ENCODE measurements at places on chromosomes 5 and 9.
A peak's percentile ranks its signal among the peaks of the same experiment; 100 is the strongest.

- DNase-seq, result peak; percentile 5
Observed at GRCh38 chr5:9851458-9851857, 221.3 kb upstream of the TAS2R1 start.

- DNase-seq, result peak; percentile 41
Observed at GRCh38 chr9:107239474-107239873, 43.6 kb upstream of the RAD23B start.

- no peak for DNase-seq
Observed at GRCh38 chr5:68372161-68372560, 156.6 kb downstream of the PIK3R1 start.

- DNase-seq, result no peak
Observed at GRCh38 chr5:169732841-169733240, 95.8 kb downstream of the DOCK2 start.

DNA sequence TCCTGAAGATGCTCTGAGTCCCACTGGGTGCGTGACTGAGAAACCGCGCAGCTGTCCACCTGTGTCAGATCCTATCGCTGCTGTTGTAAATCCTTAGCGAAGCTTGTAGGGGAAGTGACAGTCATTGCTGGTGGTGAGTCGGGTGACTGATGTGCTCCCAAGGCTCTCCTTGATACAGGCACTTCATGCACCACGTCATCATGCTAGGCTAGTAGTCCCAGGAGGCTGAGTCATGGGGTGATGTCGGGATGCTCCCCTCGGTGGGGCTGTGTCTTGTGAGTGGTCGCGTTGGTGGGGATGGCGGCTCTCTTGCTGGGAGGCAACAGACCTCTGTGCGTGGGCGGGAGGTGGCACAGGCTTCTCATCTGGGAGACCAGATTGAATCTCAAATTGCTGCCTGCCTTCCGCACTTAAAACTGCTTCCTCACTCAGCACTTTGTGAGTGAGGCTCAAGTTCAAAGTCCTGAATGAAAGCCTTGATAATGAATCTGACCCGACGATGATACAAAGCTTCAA lies 84.7 kb downstream of the CSNK1A1 start:
- DNase-seq, result peak; percentile 83

GRCh38 chr5:91514400-91514799 lies 131.3 kb upstream of the ARRDC3 start:
- no peak for DNase-seq

DNA sequence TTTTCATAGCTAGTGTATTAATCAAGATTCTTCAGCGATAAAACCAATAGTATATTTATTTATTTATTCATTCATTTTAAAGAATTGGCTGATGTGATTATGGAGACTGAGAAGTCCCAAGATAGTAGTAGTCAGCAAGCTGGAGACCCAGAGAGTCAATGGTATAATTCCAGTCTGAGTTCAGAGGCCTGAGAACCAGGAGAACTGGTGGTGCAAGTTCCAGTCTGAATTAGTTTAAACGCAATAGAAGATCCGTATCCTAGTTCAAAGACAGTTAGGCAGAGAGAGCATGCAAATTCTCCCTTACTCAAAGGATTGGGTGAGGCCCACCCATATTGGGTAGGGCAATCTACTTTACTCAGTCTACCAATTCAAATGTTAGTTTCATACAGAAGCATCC lies 364.2 kb upstream of the RPS23 start:
- DNase-seq, result no peak

GRCh38 chr9:99056186-99056585 lies 48.7 kb upstream of the TGFBR1 start:
- DNase-seq, result no peak

DNA sequence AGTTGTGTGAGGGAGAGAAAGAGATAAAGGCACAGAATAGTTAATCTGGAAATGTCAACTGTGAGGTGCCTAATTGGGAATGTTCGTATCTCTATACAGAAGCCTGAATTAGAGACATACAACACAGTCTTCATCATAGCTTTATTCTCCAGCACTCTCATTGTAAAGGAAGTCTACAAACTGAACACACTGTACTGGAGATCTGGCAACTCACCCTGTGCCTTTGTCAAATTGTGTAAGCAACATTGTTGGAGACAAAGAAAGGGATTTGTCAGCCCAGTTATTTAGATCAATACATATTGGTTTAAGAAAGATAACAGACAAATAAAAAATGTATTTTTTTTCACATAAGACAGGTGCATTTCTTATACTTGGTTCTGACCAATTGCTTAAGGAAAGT lies 832.9 kb upstream of the DMAC1 start:
- DNase-seq, result no peak

GRCh38 chr5:158843305-158843704 lies 256.4 kb downstream of the EBF1 start:
- no peak for DNase-seq

DNA sequence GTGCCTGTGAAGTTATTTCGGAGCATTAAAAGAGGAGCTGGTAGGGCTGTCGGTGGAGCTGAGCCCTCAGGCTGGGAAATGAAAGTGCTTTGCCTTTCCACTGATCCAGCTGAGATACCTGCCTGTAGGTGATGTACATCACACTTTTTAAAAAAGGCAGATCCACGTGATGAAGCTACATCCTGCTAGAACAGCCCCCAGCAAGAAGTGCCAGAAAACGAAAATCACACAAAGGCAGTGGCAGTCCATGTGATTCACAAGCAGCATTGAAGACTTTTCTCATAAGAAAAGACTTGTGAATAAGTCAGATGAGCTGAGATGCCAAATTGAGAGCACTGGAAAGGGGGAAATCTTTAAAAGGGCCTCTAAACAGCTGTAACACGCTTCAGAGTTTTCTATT lies 765.1 kb downstream of the PTPRD start:
- no peak for DNase-seq

DNA sequence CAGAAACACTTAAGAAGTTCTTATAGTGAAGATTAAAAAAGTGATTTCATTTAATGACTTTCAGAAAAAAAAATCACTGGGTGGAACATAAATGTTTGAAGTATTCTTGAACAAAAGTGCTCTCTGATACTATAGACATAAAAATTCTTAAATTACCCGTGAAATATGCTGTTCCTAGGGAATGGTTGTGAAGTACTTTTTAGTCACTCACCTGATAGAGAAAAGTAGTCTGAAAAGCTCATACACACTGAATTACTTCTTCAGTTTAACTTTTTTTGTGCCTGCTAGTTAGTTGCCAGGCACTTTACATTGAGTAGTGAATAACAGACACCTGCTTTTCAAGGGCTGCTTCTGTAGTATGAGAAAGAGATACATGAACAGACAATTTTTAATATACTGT lies 78.0 kb downstream of the SH3GL2 start:
- DNase-seq, result no peak

GRCh38 chr5:66197764-66198405 lies 53.8 kb downstream of the SREK1 start:
- DNase-seq, result peak; percentile 36

- no peak for DNase-seq
Observed at GRCh38 chr5:16913187-16914107, 22.6 kb downstream of the MYO10 start.

- peak; percentile 32 for DNase-seq
Observed at GRCh38 chr5:33824516-33825195, 67.1 kb downstream of the ADAMTS12 start.

GRCh38 chr9:15416880-15417279 lies 5.8 kb upstream of the SNAPC3 start:
- peak; percentile 63 for DNase-seq

All from NB4 (cell line).